ENCODE measurements at places on chromosomes 7 and 10.

- no peak for DNase-seq
These were observed 15.5 kb upstream of the GTPBP4 start for GRCh38 chr10:972763-973162.

GRCh38 chr7:16205466-16205865 is 215.9 kb downstream of the CRPPA start:
- no peak for DNase-seq

DNA sequence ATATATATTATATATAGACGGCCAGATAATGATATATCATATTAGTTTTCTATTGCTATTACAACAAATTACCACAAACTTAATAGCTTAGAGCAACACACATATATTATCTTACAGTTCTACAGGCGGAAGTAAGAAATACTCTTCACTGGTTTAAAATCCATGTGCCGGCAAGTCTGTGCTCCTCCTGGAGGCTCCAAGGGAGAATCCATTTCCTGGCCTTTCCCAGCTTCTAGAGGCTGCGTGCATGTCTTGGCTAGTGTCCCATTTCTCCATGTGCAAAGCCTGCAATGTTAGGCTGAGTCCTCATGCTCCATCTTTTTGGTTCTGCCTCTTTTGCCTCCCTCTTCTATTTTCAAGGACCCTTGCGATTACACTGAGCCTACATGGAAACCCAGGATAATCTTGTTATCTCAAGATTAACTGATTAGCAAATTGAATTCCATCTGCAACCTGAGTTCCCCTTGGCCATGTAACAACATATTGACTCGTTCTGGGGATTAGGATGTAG is 23.9 kb upstream of the PNLIPRP3 start:
- no peak for DNase-seq

DNA sequence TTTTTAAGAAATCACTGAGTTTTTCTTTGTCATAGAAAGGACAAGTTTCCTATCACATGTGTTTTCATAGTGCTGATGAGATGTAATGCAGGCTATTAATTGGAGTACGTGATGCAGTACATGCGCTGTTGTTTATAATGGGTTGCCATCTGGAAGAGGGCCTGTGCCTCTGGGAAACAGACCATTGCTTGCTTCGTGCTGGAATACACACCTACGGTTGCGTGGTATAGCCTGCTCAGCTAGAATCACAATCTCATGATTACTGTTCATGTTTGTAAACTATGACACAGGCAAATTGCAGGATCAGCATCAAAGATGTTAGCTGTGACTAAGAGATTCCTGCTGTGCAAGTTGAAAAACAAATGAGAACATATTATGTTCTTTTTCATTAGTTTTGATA is 107.2 kb upstream of the STEAP1B start:
- DNase-seq, result no peak

GRCh38 chr10:131848741-131849590 is 51.8 kb upstream of the PPP2R2D start:
- no peak for DNase-seq

DNA sequence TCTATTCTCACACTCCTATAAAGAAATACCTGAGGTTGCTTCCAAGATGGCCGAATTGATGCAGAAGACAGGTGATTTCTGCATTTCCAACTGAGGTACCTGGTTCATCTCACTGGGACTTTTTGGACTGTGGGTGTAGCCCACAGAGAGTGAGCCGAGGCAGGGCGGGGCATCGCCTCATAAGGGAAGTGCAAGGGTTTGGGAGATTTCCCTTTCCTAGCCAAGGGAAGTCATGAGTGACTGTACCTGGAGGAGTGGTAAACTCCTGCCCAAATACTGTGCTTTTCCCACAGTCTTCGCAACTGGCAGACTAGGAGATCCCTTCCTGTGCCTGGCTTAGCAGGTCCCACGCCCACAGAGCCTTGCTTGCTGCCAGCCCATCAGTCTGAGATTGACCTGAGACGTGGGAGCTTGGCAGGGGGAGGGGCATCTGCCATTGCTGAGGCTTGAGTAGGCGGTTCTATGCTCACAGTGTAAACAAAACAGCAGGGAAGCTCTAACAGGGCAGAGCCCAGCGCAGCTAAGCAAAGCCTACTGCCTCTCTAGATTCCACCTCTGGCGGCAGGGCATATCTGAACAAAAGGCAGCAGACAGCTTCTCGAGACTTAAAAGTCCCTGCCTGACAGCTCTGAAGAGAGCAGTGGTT is 152.2 kb downstream of the ARL4A start:
- DNase-seq, result no peak

DNA sequence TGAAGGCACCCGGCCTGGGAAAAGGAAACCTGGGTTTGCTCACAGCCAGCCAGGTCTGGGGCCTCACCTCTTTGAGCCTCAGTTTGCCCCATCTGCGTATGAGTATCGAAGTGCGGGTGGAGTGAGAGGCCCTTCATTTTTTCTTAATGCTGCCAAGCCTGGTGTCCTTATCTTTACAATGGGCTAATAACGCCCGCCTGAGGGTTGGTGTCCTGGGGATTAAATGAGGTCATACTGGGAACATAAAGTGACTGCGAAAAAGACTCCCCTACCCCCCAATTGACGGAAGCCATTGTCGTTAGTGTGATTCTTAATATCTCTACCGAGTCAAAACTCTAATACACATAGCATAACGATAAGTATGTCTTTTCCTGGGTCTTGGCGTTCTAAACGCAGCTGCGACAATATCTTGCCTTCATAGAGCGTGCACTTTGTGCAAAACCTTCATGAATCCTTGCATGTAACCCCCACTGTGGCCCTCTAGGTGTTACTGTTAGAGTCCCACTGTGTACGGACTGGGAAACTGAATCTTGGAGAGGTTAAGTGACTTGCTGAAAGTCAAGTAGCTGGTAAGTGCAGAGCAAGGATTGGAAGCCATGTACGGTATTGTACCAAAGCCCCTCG is 11.4 kb upstream of the GRB10 start:
- no peak for DNase-seq

- no peak for DNase-seq
These were observed 20.8 kb upstream of the FXYD4 start for GRCh38 chr10:43350686-43351085.

DNA sequence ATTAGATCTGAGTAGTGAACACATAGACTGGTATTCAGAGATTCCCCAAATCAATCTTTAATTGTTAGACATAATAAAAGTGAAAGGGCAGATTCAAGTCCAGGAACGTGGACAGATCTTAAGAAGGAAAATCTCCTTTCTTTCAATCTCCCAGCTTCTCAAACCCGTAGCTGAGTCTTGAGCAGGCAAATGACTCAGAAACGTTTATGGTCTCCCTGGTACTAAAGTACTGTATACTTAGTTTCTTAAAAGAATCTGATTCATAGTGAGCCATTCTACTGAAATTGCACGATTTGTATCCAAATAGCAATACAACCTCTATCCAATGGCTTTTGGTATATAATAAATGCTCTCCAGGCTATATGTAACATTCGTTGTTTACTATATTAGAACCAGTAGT is 140.4 kb upstream of the RHEB start:
- no peak for DNase-seq

- no peak for DNase-seq
These were observed 5.5 kb upstream of the IQUB start for GRCh38 chr7:123539871-123540270.

- no peak for DNase-seq
These were observed 51.5 kb downstream of the MAD1L1 start for GRCh38 chr7:2181077-2181854.

DNA sequence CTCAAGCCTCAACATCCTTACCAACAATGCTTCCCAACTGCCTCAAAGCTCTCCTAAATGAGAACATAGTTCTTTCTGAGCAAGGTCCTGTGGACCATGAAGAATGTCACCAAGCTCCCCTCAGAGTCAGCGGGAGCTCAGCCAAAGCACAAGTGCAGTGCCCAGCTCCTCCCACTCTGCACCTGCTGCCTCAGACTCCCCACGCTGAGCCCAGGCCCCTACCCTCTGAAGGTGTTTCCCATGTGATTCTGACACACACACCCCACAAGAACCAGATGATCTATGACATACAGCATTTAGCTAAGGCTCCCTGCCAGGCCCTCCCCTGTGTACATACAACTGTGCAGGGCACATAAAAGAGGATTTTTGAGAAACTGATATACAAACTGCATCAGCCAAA is 19.2 kb downstream of the ERCC6 start:
- DNase-seq, result no peak

DNA sequence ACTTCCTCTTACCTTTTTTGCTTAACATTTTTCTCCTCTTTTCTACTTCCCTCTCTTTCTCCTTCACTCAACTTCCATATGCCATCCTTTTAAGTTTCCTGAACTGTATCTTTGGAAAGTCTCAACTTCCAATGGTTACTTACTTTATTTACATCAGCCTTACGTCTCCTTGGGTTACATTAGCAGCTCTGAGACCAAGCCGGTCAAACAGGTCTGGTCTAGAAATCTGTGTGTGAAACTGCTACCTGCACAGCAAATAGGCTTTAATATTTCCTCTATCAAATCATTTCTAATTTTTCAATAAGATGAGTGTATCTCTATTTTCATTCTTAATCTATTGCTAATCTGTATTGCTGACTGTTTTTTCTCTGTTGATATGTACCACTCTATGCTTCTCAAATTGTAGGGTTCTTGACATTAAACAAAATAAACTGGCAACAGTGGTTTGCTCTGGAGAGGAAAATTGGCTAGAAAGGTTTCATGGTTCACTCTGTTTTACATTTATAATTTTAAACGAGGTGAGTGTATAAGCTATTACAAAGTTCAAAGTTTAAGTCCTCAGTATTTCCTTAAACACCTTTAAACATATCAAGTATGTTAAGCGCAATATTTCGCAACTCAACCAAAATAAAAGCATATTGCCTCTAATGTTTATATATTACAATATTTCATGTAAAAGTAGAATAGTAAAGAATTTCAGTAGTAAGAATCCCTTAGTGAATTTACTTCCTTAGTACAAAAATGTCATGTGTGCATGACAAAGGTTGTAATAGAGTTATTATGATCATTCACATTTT is 3.6 kb upstream of the SEMA3C start:
- no peak for DNase-seq

DNA sequence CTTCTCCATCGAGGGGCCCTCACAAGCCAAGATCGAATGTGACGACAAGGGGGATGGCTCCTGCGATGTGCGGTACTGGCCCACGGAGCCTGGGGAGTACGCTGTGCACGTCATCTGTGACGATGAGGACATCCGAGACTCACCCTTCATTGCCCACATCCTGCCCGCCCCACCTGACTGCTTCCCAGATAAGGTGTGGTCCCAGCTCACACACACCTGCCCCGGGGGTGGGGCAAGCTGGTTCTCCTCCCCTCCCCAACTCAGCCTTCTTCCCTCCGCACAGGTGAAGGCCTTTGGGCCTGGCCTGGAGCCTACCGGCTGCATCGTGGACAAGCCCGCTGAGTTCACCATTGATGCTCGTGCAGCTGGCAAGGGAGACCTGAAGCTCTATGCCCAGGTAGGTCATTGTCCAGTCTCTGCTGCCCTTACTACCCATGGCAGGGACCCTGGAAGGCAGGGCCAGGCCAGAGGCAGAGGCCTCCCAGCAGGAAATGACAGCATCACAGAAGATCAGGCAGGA is 11.0 kb downstream of the FLNC start:
- DNase-seq, result no peak

GRCh38 chr7:16416289-16417282 is 4.8 kb downstream of the CRPPA start:
- DNase-seq, result no peak

DNA sequence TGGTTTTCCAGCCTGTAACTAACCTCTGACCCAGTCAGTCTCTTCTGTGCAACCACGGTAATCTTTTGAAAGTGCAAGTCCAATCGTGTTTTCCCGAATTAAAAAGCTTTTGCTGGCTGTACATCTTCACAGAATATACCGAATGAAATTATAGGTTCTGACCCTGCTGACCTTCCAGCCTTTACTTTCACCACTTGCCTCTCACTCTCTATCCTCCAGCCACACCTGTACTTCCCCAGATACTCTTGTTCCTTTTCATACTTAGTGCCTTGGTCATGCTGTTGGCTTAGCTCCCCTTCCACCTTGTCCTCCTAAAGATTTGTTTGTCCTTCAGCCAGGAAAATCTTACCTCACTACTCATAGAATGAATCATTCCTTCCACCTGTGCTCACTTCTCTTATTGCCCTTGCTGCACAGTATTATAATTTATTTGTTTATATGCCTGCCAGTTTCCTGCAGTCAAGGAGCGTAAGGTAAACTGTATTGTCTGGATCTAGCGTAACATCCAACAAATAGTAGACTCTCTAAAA is 2.3 kb upstream of the PNPLA8 start:
- no peak for DNase-seq

DNA sequence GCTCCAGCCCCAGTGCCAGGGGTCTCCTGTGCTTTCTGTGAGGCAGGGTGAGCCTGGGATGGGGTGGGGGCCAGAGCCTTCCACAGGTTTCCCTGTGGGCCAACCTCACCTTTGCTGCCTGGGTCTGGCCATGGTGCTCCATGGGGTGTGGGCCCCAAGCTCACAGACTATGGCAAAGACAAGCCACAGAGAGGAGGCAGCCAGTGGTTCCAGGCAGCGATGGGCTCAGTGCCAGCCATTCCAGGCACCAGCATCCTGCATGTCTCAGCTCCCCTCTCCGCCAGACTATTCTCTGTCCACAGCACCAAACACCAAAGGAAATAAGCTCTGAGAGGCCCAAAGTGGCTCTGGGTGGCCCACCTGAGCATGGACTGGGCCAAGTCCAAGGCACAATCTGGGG is 133.5 kb downstream of the PTPN20 start:
- no peak for DNase-seq

GRCh38 chr7:120337308-120337907 is 64.4 kb downstream of the KCND2 start:
- no peak for DNase-seq

- no peak for DNase-seq
These were observed 182.5 kb downstream of the SKAP2 start for GRCh38 chr7:26681819-26682418.

- DNase-seq, result no peak
These were observed 48.4 kb downstream of the BMPR1A start for GRCh38 chr10:86804805-86805204.

GRCh38 chr7:128053991-128054390 is 22.8 kb upstream of the LRRC4 start:
- no peak for DNase-seq

DNA sequence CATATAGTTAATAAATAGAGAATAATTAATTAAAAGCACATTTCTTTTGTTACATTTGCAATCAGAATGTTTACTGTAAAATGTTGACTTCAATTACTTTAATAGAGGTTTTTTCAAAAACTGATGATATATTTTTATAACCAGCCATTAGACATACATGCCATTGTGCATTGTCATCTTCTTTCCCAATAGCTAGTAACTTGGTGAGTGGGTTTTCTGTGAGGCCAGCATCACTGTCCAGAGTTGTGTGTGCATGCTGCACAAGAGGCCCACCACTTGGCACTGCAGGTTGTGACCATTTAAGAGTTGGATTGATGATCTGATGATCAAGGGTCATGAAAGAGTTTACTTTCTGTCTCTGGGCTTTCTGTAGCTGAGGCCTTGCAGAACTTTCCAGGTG is 46.5 kb downstream of the TFEC start:
- DNase-seq, result no peak

All from D721Med (cell line).